ENCODE measurements at places on chromosomes 1 and 21. TPM values are rescaled to one million over a fixed set of nuclear protein-coding genes. Genes with fewer than 3 reads are reported as not detected.

DCST1 gene
- total RNA-seq: 0.17 TPM

CAMTA1 gene
- total RNA-seq: 59.2 TPM

WNT2B gene
- total RNA-seq: 0.02 TPM

DMRTA2 gene
- not detected for total RNA-seq

RASSF5 gene
- 9.0 TPM for total RNA-seq

AMY1B gene
- not detected for total RNA-seq

SPOCD1 gene
- total RNA-seq: 16.4 TPM

- no peak for DNase-seq
Measured at GRCh38 chr1:151519667-151520066, 8.5 kb downstream of the CGN start.

GRCh38 chr1:232293361-232293760 lies 336.6 kb downstream of the SIPA1L2 start:
- DNase-seq: no peak

- DNase-seq: peak; percentile 4
Measured at GRCh38 chr21:25369524-25370300, 237.6 kb downstream of the MRPL39 start.

DNA sequence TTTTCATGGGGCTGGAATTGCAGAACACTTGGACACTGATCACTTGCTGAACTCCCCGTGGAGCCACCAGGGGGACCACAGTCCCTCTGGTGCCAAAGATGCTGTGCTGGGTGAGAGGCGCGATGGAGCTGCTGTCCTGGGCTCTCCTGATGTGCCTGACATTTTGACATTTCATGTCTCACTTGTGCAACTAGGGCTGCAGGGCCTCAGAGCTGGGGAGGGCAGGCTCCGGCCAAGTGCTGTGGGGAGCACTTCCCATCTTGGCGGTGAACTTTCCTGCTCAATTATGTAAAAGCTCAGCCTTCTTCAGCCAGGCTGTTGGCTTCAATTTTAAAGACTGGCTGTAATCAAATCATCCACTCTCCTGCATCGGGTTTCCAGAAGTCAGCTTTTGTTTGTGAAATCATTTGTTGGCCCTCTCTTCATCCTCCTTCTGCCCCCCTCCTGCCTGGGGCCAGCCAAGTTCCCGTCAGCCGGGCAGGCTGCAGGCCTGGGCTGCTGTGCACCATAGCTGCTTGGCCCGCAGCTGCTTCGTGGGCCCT lies 36.8 kb downstream of the KCNAB2 start:
- no peak for DNase-seq

DNA sequence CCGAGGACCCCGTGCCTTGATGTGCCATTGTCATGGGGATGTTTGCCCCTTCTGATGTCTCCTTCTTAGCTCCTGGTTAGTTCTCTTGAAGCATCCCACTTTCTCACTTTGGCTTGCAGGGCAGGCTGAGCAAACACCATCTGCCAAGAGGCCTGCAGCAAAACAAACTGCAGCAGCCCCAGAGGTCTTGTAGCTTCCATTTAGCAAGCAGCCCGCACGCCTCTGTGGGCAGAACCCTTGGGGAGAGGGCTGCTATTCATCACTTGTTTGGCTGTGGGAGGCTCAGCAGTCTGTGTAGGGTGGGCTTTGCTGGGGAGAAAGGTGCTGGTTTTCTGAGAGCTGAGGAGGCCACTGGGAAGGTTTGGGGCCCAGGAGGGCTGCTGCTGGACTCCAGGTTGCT lies 56.7 kb downstream of the KCNC4 start:
- no peak for DNase-seq

GRCh38 chr1:81073580-81073979 lies 727.2 kb upstream of the ADGRL2 start:
- DNase-seq: no peak

GRCh38 chr1:163820766-163821165 lies 499.0 kb downstream of the NUF2 start:
- no peak for DNase-seq

DNA sequence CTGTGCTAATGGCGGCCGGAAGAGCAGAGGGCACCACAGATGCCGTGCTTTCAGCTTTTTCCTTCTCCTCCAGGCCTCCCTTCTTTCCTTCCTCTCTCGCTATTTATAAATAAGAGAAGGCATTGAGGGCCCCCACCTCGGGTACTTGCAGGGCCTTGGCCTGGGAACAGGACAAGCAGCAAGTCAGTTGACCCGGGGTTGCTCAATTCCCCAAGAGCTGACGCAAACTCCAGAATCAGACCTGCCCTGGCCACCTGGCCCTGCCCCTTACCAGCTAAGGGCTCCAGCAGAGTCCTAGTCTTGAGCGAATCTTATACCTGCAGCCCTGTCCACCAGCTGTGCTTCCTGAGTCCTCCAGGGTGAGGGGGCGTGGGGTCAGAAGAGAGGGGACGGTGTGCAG lies 13.5 kb downstream of the TNFRSF1B start:
- no peak for DNase-seq

DNA sequence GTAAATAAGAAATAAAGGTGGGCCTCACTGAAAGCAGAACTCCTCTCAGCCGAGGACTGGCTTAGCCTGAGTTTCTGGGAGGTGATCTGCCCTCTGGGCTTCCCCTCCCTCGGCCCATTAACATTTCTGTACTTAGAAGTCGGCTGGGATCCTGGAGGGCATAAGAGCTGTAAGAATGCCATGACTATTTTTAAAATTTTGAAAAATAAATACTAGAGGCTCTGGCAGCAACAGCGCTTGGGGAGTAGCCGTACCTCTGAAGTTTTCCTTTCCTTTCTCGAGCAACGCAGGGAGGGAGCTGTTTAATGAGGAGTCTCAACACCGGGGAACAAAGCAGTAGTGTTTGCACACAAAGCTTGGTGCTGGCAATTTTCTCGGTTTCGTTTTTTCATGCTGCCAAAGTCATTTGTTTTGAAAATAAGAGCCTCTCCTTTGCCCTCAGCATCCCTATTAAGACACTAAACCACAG lies 498.7 kb downstream of the SMYD3 start:
- no peak for DNase-seq

DNA sequence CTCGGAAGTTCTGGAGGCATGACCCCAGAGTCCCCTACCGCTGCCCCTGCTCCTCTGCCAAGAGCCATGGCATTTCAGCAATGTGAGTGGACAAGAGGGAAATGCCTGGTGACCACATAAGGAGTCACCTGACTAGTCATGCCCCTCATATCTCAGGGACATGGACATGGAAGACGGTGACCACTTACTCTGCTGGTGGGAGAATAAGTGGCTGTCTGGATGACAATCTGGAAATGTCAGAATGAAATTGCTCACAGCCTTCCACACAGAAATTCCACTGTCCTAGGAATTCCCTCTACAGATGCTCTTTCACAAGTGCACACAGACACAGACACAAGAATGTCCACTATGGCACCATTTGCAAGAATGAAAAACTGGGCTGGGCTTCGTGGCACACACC lies 24.3 kb upstream of the PLEKHG5 start:
- peak; percentile 28 for DNase-seq

DNA sequence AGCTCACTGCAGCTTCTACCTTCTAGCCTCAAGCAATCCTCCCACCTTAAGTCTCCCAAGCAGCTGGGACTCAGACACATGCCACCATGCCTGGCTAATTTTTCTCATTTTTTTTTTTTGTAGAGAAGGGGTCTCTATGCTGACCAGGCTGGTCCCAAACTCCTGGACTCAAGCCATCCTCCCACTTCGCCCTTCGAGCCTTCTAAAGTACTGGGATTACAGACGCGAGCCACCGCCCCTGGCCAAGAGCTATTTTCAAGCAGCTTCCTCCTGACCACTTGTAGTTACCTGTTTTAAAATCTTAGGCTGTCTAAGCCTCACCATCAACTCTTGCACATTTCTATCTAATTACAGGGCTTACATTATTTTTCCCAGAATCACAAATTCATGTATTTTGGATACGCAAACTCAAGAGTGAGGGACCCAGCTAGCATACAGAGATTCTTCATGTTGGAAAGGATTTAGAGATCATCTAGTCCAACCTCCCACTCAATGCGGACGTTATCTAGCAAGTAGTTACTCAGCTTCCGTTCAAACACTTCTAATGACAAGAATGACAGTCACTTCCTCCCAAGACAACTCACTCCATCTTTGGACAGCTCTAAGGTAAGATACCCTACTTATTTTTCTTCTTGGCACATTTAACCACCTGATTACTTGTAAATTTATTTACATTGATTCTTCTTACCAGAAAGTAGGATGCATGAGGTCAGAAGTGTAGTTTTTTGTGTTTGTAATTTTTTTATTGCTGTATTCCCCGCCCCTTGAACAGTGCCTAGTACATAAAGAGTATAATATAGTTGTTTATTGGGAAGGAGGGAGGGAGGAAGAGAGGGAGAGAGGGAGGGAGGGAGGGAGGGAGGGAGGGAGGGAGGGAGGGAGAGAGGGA lies 65.4 kb downstream of the LUZP1 start:
- DNase-seq: peak; percentile 86

GRCh38 chr1:241972703-241973369 lies 15.3 kb downstream of the BECN2 start:
- DNase-seq: peak; percentile 44

DNA sequence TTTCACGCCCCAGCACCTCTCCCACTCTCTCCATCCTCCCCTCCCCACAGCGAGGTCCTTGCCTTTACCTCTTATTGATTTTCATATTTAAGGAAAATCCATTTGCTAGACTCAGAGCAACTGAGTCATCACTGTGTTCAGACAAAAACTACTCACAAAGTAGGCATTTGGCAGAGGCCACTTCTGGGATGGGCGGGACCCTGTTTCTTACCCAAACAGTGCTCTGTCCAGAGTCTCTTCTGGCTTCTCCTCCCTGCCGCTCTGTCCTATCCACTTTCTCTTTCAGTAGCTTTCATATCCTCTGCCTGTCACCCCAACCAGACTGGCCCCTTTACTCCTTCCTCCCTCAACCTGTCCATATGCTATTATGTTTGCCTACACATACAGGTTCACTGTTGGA lies 2.4 kb upstream of the NAV1 start:
- peak; percentile 81 for DNase-seq

GRCh38 chr21:15848634-15849560 lies 119.1 kb downstream of the USP25 start:
- peak; percentile 60 for DNase-seq

- DNase-seq: no peak
Measured at GRCh38 chr1:93817819-93818569, 61.0 kb downstream of the DNTTIP2 start.

GRCh38 chr1:193767886-193768285 lies 581.5 kb upstream of the B3GALT2 start:
- no peak for DNase-seq
